ENCODE measurements at places on chromosomes 16 and 17.

DNA sequence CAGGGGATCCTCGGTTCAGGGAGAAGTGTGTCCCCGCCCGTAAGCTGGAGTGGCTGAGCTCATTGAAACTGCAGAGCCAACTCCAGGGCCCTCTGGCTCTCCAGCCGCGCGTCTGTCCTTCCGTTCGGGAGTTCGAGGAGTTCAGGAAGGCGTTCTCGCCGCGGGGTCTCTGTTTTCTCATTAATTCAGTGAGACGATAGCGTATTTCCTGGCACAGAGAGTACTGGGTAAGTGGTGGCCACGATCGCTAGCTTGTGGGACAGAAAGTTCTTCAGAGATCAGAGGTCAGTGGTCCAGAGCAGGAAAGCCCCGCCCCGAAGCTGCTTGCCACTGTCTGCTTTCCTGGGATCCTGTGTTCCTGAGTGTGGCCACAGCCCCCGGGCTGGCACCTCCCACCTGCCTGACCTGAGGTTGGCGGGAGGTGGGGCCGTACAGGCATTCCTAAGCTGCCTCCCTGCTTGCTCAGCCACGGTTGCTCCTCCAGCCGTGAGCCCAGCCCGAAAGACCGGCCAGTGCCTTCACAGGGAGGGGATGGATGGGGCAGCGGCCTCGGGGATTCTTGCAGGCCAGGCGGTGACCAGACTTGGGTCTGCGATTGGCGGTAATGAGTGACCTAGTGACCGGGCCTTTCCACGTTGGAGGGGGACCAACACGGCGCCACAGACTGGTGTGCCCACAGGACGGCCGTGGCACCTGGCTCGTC lies 8.9 kb downstream of the BAIAP2 start:
- no peak for DNase-seq

DNA sequence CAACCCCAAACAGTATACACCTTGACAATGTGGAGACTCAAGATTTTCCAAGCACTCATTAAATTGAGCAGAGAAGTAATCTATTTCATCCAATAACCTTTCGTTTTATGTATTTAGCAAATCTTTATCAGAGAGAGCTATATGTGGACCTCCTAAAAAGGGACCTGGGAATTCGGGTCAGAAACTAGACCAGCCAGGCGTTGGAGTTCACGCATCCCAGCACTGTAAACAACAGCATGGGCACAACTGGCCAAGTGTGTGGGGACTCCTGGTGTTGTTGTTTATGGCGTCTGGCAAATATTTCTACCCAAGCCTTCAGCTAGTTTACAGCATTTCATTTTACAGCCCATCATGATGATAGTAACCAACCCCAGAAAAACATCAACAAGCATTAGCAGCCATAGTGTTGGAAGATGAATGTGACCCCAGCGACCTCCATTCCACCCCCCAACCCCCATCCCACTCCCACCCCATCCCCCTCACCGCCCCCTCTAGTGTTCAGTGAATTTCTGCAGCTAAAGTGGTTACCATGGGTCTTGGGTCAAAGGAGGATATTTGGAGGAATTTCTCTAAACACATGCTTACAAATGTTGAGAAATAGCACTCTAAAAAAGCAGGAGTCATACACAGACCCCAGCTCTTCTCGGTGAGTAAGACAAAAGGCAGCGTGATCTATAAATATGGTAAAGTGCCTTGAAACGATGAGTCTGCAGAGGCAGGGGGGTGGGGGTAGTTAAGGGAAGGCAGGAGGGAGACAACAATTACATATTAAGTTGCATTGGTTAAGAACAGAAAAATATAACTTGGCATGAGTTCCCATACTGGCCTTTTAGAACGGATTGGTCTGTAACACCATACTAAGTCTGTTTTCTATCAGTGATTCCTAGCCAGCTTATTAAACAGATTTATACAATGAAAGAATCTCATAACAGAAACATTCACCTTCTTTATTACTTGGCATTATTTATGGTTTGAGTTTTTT lies 91.4 kb upstream of the TBX2 start:
- no peak for DNase-seq

DNA sequence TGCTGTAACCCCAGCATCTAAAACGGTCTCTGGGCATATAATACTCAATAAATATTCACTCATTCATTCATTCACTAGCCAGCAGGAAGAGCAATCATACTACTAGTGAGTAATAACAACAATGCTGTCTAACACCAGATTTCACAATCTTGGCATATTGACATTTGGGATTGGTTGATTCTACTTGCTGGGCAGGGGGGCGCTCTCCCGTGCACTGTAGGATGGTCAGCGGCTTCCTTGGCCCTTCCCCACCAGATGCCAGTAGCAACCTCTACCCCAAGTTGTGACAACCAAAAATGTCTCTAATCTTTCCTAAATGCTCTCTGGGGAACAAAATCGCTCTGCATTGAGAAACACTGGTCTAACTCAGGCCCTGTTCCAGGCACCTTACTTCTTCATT lies 20.7 kb downstream of the WFDC1 start:
- no peak for DNase-seq

- DNase-seq, result no peak
Measured at GRCh38 chr17:18166894-18167293, 16.7 kb upstream of the ALKBH5 start.

- DNase-seq, result no peak
Measured at GRCh38 chr16:50501986-50502615, 46.1 kb upstream of the NKD1 start.

- DNase-seq, result no peak
Measured at GRCh38 chr17:80513892-80514291, 30.7 kb upstream of the RPTOR start.
